Fibroblast of villous mesenchyme (primary cell): ENCODE measurements at places on chromosomes 5 and 9. TPM values are rescaled to one million over a fixed set of nuclear protein-coding genes. Genes with fewer than 3 reads are reported as not detected.
A peak's percentile ranks its signal among the peaks of the same experiment; 100 is the strongest.

DNA sequence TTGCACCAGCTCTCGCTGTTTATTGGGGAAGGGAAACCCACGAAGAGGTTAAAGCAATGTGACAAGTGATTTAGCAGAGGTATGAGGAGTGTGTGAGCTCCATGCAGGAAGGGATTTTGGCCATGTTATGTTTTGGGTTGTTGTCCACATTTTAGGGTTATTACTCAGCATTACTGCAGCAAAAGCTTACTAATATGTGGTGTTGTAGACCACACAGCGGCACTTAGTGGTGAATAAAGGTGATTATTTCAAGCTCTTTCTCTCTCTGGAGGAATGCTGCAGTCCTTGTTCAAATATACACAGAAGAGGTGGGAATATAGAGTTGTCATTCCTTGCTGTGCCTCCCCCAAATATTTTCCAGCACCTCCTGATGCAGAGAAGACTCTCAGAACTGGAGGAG is 29.7 kb upstream of the AKNA start:
- DNase-seq = peak; percentile 39

DNA sequence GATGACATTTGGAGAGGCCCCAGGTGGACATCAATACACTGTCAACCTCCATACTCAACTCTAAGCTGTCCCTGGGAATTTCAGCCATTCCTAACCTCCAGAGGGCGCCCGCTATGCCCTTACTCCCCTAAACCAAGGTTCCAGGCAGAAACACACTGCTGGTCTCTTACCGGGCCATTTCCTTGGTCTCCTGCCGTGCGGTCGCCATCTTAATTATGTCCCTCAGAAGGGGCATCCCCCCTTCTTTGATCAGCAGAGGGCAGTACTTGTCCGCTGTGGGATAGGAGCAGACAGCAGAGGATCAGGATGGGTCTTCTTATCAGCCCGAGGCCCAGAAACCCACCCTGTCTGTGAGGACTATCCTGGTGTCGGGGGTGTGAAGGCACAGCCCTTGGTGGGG is 9.3 kb upstream of the ZDHHC12 start:
- peak; percentile 89 for DNase-seq

- DNase-seq = no peak
Observed at GRCh38 chr9:101270302-101270701, 114.5 kb downstream of the BAAT start.

GRCh38 chr9:107685901-107686300 is 196.3 kb upstream of the KLF4 start:
- no peak for DNase-seq

DNA sequence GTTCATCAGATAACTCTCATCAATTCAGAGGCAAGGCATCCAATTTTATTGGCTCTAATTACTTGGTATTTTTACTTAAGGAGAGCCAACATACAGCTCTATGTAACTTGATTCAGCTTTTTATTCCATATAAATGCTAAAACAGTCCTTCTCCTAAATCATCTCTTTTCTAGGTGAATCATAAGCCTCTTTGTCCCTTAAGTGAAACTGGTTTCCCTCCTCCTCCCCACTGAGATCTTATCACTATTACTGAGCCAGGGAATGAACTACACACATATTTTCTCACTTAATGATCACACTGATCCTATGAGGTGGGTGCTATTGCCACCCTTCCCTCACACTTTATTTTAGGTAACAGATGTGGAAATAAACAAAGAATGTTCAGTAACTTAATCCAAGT is 1143.8 kb downstream of the MAT2B start:
- DNase-seq = no peak

Gene MLANA
- total RNA-seq = not detected in 2 replicates

Gene SLC36A3
- total RNA-seq = not detected in 2 replicates

Gene PCDHA10
- under 0.01 TPM in 2 replicates for total RNA-seq

Gene PFN3
- total RNA-seq = not detected in 2 replicates
